NCI-H2171 treated with DMSO at 0.1 percent for 48 hours (cell line): ENCODE measurements at places on chromosomes 1 and 21.

- peak; percentile 66 for DNase-seq
These were observed 15.0 kb upstream of the TGFB2 start for GRCh38 chr1:218330043-218330623.

GRCh38 chr1:229244091-229244490 is 26.8 kb upstream of the RAB4A start:
- DNase-seq: no peak

DNA sequence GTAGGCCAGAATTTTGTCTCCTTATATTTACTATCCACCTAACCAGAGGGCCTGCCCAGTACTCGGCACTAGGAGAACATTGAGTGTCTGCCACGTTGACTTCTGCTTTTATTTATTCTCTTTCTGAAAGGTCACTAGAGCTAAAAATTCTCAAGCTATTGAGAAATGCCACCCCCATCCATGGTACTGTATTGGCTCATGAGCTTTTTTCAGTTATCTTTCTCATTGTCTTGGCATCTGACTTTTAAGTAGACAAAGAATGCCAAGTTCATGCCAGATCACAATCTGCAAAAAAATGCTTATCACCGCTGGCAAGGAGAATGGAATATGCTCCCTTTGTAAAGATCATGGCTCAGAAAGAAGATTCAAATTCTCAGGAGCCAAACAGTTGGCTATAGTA is 49.8 kb upstream of the MROH9 start:
- no peak for DNase-seq

DNA sequence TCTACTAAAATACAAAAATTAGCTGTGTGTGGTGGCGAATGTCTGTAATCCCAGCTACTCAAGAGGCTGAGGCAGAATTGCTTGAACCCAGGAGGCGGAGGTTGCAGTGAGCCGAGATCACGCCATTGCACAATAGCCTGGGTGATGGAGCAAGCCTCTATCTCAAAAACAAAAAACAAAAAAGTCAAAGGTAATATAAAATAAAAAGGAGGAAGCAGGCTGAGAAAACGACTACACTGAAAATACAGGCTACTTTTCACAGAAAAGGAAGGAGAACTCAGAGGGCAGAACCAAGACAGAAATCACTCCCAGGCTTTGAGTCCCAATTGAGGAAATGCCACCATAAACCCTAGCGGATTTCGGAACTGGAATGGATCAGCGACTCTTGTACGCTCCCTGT is 5.9 kb upstream of the A3GALT2 start:
- DNase-seq: no peak

GRCh38 chr1:87154384-87154783 is 174.3 kb upstream of the LMO4 start:
- DNase-seq: no peak

- no peak for DNase-seq
These were observed 27.4 kb downstream of the TIAM1 start for GRCh38 chr21:31316488-31317169.

DNA sequence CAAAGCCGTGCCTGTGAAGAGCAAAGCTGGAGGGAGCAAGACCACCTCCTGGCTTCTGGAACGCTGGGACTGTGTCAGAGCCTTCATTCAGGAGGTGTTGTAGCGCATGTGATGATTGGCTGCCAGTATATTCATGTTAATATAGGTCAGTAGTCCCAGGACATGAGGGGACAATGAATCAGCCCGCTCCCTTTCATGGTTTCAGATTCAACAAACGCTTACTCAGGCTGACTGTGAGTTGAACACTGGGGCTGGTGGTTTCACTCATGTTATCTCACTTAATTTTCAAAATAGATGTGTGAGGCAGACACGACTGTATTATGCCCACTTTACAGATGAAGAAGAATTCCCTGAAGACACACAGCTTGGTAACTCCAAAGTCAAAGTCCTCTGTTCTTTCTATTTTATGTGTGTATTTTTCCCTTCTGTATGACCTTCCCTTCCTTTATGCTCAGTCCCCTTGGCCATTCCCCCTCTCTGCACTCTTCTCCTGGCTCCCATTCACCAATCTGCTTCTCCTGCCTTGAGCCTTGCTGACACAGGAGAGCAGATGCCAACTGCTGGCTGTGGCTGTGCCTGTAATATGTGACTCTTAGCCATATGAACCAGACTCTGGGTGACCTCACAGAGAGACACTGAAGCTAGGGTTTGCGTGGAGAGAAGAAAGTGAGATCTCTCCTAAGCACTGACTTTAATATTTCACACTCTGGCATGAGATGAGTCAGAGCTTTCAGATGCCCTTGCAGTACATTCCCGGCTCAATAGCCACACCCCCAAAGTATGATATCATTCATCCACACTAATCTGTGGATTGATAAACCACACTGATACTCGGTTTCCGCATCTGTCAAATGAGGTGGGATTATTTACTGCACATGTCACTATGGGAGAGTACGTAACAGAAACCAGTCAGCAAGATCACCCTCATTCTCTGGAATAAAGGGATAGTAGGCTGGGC is 31.4 kb upstream of the KIRREL1 start:
- DNase-seq: no peak

GRCh38 chr1:181898773-181899172 is 162.7 kb downstream of the ZNF648 start:
- DNase-seq: no peak

DNA sequence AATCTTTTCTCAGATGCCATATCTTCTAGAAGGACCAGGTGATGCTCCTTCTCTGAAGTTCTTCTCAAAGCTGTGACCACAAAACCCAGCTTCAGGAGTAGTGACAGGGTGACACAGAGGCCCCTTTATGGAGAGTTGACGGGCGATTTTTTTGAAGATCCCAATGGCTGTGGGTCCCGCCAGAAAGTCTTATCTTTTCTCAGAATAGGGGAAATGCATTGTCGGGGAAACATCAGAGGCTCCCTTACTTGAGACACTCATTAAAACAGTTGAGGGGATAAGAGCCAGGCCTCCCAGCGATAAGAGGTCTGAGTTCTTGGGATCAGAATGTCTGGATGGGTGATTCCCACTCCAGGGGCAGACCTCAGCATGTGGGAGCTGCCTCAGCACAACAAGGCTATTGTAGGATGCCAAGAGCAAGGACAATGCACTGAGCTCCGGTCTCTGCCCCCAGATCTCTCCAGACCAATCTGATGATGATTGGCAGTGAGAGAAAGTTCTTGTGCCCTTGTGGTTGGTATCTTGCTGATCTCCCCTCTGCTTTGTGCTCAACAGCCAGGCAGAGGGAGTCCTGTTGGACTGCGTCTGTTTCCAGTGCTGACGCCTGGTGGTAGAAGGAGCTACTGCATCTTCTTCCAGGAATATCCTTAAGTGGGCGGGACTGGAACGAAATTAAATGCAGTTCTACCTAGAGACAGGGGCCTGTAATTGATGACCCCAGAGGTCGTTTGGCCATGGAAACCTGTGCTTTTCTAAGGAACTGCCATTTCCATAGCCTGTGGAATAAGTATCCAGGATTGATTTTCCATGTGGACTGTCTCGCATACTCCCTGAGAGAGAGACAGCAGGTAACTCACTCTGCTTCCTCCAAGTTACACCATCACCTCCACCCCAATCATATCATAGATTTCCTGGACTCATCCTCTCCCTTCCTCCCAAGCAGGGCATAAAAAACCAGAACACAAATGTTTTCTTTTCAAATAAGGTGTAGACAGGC is 6.8 kb upstream of the ACKR1 start:
- peak; percentile 6 for DNase-seq

- DNase-seq: peak; percentile 53
These were observed 14.3 kb upstream of the LSM10 start for GRCh38 chr1:36411674-36412648.

DNA sequence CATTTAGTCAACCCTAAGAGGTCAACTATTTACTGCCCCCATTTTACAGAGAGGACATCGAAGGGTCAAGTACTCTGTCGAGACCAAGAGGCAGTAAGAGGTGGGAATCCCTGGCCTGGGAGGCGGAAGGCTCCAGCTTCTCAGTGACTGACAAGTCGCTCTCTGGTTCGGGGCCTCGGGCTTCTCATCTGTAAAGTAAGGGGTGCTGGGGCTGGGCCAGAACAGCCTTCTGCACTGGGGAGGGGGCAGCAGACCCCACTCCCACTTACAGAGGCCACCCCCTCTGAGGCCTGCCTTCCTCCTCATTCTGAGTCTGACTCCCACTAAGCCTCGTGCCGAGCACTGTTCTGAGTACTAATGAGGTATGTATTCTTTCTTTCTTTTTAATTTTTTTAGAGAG is 17.0 kb upstream of the IFNLR1 start:
- DNase-seq: no peak

- DNase-seq: no peak
These were observed 173.3 kb upstream of the FOXD3 start for GRCh38 chr1:63148825-63149645.

GRCh38 chr21:36547464-36547863 is 67.5 kb upstream of the CLDN14 start:
- DNase-seq: no peak

- no peak for DNase-seq
These were observed 59.4 kb upstream of the B3GALT5 start for GRCh38 chr21:39553331-39553730.

- no peak for DNase-seq
These were observed 1.2 kb downstream of the ABCB10 start for GRCh38 chr1:229557200-229557850.

GRCh38 chr1:43706598-43707189 is 642 bp upstream of the ST3GAL3 start:
- DNase-seq: no peak

DNA sequence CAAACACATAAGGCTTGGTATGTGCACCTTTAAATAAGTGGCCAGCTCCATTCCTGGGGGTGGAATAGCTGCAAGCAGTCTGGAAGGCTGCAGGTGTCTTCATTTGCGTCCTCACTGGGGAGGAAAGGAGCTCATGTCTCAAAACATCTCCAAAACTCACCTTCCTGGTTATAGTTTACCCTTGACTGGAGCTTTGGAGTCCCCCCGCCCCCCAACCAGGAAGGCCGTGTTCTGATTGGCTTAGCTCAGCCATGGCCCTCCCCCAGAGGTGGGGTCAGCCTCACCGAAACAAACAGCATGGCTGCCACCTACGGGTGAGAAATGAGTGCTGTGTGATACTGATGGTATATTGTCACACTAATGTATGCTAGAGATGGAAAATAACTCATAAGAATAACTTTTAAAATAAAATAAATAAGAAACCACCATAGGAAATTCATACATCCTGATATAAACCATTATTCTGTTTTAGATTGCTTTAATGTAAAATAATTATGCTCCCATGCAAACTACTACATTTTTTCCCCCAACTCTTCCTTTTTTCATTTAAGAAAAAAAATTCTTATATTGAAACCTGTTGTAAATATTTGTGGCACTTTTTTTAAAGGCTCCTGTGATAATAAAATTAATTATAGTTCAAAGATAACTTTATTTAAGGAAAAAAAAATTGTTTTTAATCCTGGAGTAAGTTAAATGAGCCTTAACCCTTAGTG is 90.8 kb downstream of the ZP4 start:
- DNase-seq: peak; percentile 75

- DNase-seq: peak; percentile 89
These were observed at the start of gene METTL25B for GRCh38 chr1:156727926-156728598. Gene METTL25B, plus strand, starts transcription at chr1:156728469. Its CDS starts 636 bp downstream, at chr1:156729105.

DNA sequence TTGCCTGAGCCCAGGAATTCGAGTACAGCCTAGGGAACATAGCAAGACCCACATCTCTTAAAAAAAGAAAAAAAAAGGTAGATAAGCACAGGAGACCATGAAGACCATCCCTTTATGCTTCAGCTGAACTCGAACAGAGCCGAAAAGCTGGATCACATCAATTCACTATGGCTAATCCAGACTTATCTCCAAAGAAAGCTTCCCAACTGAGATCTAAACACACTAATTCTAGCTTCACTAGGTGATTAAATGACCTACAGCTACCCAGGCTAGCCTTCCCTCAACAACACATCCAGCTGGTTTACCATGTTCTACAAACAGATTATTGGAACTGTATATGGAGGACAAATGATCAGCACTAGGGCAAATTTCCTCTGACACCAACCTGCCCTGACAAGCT is 44.0 kb upstream of the NR5A2 start:
- no peak for DNase-seq

DNA sequence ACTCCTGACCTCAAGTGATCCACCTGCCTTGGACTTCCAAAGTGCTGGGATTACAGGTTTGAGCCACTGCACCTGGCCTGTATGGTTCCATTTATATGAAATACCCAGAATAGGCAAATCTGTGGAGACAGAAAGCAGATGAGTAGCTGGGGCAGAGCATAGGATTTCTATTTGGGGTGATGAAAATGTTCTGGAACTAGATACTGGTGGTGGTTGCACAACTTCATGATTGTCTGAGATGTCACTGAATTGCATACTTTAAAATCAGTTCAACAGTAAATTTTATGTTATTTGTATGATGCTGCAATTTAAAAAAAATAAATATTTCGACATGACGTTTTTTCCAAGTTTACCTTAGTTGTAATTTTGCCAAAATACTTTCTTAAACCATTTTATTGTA is 23.9 kb downstream of the ITSN1 start:
- no peak for DNase-seq

- DNase-seq: no peak
These were observed 84.5 kb upstream of the ADGRL4 start for GRCh38 chr1:79090985-79091384.

DNA sequence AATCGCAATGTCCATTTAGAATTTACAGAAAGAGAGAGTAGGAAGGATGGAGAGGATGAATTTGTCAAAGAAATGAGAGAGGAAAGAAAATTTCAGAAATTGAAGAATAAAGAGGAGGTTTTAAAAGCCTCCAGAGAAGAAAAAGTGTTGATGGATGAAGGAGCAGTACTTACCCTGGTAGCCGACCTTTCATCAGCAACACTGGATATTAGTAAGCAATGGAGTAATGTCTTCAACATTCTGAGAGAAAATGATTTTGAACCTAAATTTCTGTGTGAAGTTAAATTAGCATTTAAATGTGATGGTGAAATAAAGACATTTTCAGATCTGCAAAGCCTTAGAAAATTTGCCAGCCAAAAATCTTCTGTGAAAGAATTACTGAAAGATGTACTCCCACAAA is 12.5 kb downstream of the L1TD1 start:
- DNase-seq: peak; percentile 8
